ENCODE measurements at places on chromosomes 13 and 19.

GRCh38 chr13:34502621-34503020 is 439.4 kb upstream of the NBEA start:
- no peak for DNase-seq

DNA sequence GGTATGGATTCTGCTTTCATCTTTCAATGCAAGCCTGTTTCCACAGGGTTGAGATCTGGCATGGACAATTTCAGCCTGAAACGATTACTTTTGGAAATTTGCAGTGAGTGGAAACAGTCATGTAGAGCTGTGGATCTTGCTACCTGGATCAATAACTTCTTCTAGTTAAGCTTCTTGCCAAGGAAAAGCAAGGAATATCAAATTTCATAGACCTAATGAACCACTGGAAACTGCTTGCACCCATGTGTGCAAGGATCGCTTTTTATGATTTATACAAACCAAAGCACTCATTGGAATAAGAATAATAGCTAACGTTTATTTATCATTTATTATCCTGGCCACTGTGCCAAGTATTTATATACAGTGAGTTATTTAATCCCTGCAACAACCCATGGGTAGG is 392.8 kb downstream of the KCNRG start:
- no peak for DNase-seq

DNA sequence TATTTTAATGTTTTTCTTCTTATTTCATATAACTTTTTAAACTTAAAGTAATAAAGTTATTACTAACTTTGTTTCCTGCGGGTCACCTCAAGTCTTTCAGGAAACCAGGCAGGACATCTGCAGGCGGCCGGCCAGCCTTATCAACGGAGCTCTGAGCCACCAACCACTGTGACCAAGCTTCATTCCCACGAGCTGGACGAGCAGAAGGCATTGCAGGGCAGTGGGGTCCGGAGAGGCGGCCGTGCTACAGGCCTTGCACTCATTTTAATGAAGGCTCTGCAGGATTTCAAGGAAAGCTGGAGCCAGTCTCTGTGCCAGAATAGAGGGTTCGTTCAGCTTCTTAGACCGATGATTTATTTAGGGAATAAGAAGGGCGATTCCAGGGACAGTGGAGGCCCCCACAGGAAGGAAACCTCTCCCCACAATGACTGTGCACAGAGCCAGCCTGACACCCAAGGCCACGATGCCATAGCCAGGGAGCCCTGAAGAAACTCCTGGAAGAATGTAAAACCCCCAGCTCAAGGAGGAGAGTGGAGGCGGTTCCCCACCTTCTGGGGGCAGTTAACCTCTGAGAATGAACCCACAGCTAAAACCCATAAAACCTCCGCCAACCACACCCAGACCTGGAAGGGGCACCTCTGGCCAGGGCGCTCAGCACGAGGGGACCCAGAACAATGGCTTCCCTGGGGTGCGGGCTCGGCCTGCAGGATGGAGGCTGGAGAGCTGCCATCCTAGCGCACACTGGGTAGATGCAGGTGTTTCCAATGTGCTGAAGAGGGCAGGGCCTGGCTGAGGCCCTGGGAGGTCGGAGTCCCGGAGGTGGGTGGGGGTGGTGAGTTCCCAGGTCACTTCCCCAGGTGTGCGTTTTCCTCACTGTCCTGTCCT is 75.0 kb downstream of the RASA3 start:
- DNase-seq: no peak

DNA sequence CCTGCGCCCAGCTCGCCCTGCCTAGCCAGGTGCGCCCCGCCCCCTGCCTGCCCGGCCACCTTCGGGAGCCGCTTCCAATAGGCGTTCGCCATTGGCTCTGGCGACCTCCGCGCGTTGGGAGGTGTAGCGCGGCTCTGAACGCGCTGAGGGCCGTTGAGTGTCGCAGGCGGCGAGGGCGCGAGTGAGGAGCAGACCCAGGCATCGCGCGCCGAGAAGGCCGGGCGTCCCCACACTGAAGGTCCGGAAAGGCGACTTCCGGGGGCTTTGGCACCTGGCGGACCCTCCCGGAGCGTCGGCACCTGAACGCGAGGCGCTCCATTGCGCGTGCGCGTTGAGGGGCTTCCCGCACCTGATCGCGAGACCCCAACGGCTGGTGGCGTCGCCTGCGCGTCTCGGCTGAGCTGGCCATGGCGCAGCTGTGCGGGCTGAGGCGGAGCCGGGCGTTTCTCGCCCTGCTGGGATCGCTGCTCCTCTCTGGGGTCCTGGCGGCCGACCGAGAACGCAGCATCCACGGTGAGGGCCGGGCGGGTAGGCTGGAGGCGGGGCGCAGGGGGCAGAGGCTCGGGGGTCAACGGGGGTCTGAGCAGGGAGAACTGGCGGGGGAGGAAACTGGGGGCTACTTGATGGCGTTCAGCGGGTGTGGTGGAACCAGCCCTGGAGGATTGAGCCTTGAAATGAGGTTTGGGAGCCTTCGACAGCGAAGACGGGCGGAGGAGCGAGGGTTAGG is at the start of gene SPINT2:
Gene SPINT2, plus strand, starts transcription at position 88 of the 727 bp plus-strand sequence. Its CDS starts 320 bp downstream, at position 408.
- DNase-seq: no peak
